Stimulated activated CD4-positive, alpha-beta T cell treated with anti-CD3 and anti-CD28 coated beads, TNF-alpha, amount 100 ng/mL, for 4 hours (primary cell): ENCODE measurements at places on chromosomes 4 and X.

GRCh38 chrX:55143621-55144020, 54.8 kb downstream of the PAGE2 start:
- no peak for DNase-seq

GRCh38 chr4:87015416-87015815, 80.6 kb downstream of the AFF1 start:
- DNase-seq = no peak

DNA sequence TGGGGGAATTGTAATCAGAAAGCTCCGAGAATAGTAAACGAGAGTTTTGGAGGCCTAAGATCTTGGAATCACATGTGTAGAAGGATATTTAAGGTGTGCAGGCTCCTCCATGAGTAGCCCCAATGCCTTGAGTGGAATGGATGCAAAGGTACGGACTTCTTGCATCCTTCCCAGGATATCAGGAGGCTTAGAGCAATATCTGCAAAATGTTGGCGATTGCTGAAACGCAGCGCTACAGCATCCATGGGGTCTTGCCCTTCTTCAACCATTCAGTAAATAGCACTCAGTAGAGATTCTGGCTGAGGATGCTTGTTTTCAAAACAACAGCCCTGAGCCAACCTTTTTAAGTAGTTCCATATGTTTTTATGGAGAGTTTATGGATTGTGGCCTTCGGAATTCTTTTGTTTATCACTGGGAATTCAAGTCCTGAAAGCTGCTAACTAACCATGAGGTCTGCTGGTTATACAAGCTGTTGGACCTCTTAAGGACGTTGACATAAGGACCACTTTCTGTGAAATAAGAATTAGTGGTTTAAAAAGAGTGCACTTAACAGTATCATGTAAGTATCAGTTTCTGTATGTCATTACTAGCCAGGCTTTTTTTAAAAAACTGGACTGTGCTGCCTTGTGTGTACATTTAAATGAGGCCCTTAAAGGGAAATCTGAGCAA, 228.8 kb upstream of the PGRMC2 start:
- no peak for DNase-seq

DNA sequence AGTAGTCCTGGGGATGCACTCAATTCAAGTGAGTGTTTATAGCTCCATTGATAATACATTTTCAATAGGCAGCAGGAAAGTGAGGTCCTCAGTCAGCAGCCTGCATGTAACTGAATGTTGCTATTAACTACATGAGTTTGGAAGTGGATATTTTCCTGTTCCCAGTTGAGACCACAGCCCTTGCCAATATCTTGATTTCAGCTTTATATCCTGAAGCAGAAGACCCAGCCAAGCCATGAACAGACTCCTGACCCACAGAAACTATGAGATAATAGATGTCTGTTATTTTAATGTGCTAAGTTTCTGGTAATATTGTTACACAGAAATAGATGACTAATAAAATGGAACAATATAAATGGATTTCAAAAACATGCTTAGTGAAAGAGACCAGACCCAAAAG, 63.7 kb downstream of the VSIG4 start:
- DNase-seq = no peak

GRCh38 chr4:139978692-139979091, 175.3 kb downstream of the MAML3 start:
- no peak for DNase-seq

DNA sequence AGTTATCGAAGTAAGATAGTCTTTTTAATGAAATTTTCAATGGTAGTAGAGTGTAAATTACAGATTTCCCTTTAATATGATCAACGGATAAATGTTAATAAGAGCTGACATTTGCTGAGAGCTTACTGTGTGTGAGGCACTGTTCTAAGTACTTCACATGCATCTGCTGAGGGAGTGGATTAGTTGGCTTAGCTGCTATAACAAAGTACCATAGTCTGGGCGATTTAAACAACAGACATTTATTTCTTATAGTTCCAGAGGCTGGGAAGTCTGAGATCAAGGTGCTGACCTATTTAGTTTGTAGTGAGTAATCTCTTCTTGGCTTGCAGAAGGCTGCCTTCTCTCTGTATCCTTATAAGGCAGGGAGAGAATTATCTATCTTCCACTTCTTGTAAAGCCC, 174.3 kb downstream of the CEP135 start:
- DNase-seq = no peak

GRCh38 chr4:39823191-39823590, 125.3 kb downstream of the UBE2K start:
- DNase-seq = no peak

DNA sequence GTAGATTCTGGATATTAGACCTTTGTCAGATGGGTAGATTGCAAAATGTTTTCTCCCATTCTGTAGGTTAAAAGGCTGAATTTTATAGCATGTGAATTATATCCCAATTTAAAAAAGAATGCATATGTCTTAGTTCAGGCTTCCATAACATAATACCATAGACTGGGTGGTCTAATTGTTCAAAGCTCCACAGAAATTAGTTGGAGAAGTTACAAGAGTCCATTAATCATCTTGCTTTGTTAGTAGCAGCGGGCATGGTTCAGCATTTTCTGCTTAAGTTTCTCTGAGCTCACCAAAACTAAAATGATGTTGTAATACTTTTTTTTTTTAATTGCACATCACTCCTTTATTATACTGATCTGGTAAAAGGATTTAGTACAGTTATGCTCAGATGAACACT, 1.8 kb downstream of the PGAM4 start:
- DNase-seq = no peak

GRCh38 chr4:90840828-90841227, 713.6 kb downstream of the CCSER1 start:
- no peak for DNase-seq

DNA sequence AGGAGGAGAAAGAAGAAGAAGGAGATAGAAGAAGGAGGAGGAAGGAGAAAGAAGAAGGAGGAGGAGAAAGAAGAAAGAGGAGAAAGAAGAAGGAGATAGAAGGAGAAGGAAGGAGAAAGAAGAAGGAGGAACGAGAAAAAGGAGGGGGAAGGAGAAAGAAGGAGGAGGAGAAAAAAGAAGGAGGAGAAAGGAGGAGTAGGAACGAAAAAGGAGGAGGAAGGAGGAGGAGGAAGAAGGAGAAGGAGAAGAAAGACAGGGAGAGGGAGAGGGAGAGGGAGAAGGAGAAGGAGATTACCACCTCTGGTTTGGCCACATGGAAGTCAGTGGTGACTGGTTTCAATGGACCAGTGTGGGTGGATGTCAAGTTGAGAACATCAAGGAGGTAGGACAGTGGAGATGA, 50.0 kb upstream of the VEGFD start:
- DNase-seq = no peak

GRCh38 chr4:12586242-12587006, 897.7 kb downstream of the RAB28 start:
- DNase-seq = no peak

GRCh38 chr4:122764071-122764820, 31.7 kb downstream of the BBS12 start:
- no peak for DNase-seq

- DNase-seq = no peak
Measured at GRCh38 chr4:83821493-83821892, 285.6 kb downstream of the GPAT3 start.

GRCh38 chr4:109177096-109177810, 125.2 kb downstream of the COL25A1 start:
- no peak for DNase-seq
